ENCODE measurements at places on chromosomes 1 and 21.

- peak; percentile 82 for DNase-seq
These were observed 20.1 kb downstream of the FAAP20 start for GRCh38 chr1:2174348-2175054.

DNA sequence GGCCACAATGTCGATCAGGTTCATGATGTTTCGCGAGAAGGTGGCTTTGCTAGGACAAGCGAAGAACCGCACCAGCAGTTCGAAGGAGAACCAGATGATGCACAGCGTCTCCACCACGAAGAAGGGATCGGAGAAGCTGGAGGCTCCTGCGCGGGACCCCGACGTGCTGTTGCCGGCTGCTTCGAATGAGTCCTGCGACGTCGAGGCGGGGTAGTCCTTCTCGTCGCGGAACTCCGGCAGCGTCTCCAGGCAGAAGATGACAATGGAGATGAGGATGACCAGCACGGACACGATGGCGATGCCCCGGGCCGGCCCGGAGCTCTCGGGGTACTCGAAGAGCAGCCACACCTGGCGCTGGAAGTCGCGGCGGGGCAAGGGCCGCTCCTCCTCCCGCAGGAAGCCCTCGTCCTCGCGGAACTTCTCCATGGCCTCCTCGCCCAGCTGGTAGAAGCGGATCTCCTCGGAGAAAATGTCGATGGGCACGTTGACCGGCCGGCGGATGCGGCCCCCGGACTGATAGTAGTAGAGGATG is 869 bp downstream of the KCNA3 start:
- DNase-seq: no peak

- DNase-seq: no peak
These were observed 570.3 kb downstream of the LMO4 start for GRCh38 chr1:87899017-87899416.

- no peak for DNase-seq
These were observed 19.4 kb downstream of the LRP8 start for GRCh38 chr1:53308506-53308905.

DNA sequence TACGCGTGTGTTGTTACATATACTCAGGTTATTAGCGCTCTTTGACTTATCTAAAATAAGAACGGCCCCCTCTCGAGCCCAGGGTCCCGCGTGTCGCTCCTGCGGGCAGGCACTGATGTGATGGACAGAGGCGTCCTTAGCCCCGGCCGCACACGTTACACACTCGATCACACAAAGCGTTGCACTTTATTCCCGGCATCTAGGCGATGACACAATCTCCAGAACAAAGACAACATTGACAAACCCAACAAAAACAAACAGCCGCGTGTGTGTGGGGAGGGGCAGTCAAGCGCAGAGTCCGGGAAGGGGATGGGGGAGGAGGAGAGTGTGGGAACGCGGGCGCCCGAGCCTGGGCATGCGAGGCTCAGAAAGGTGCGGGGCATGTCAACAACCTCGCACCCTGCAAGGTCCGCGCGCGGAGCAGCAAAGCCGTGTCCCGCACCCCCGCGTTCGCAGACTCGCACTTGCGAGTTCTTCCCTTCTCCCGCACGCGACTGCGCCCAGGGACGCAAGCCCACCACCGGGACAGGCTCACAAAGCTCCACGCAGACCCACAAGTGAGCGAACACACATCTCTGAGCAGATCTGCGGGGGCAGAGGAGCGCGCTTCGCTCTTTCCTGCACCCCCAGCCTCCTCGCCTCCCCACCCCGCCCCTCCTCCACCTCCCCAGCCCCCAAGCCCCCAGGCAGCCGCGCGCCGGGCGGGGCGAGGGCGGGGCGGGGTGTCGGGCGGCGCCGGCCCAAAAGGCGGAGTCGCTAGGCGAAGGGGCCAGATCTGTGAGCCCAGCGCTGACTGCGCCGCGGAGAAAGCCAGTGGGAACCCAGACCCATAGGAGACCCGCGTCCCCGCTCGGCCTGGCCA is at the start of gene EFNA1:
Gene EFNA1 (plus strand): TSS at position 772 of the 862 bp plus-strand sequence. CDS start 102 bp downstream, outside the sequence.
- peak; percentile 70 for DNase-seq

DNA sequence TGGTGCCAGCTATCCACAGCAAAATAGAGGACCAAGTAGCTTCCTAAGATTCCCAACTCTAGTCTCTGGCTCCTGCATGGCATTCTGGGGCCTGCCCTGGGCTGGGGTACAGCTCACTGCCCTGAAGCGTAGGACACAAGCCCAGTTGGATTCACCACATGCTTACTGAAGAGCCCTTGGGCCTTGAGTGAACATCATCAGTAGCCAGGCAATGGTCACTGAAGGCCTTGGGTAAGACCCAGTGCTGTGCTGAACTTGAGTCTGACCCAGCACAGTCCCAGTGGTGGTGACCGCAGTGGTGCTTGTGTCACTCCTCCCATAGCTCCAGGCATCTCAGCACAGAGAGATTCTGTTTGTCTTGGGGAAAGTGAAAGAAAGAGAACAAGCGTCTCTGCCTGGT is 7.7 kb upstream of the LCE3A start:
- no peak for DNase-seq

DNA sequence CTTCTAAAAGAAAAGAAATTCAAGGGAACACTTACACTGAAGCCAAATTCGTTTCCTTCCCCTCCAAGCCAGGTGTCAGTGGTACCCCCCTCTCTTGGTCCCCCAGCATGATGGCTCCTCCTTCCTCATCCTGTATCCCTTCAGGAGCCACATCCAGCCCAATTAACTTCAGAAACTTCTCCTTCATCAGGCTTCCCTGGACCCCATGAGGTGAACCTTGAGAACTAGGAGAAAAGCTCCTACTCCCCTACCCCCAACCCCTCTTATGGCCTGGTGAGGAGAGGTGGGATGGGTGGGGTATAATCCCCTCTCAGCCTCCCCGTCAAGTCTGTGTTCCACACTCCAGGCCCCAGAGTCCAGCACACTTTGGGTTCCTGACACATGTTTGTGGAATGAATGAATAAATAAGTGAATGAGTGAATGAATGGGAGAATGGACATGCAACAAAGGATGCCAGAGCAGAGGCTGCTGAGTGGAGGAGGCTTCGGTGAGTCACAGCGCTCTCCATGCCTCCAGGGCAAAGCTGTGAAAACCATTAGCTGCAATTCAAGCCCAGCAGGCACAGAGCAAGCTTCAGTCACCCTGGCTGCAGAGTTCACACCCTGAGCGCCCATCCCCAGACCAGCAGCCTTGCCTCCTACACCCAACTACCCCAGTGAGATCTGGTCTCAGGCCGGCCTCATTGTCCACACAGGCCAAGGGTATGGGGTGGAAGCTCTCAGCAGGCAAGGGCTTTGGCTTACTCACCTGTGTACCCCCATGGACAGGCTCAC is 43.8 kb downstream of the BATF3 start:
- no peak for DNase-seq

GRCh38 chr1:199808110-199808870 is 219.2 kb upstream of the NR5A2 start:
- DNase-seq: no peak

- no peak for DNase-seq
These were observed 10.6 kb downstream of the ACTL8 start for GRCh38 chr1:17765444-17766411.

- no peak for DNase-seq
These were observed 149.1 kb upstream of the L1TD1 start for GRCh38 chr1:62045574-62045973.

GRCh38 chr1:116182019-116182714 is 71.0 kb downstream of the MAB21L3 start:
- no peak for DNase-seq

- no peak for DNase-seq
These were observed 21.8 kb upstream of the LRRC53 start for GRCh38 chr1:74534241-74534640.

GRCh38 chr1:113442131-113442530 is 51.8 kb downstream of the MAGI3 start:
- DNase-seq: no peak

DNA sequence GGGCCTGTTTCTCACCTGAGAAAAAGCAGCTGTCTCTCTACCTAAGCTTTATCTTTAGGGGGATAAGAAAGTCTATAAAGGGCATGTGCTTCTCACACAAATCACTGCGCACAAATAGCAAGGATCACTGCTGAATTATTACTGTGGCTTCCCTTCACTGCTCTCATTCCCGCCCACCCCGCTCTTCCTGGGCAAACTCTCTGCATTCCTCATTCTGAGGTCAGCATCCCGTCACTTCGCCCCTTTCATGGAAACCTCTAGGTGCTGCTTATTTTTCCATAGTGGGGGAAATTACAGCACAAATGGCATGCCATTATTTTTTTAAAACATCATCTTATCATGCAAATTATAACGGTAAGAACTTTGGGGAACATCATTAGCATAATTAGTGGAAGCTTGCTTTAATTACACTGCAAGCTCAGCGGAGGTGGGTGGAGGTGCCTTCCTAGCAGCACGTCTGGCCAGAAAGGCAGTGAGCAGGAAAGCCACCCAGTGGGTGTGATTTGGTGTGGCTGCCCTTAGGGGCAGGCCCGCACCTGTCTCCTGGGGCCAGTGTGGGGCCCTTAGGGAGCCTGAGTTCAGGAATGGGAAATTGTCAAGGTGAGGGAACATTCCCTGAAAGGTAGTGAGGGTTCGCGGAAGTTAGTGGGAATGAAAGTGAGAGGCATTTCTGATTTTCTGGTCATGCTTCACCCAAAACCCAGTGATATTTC is 105.9 kb downstream of the LAMC2 start:
- peak; percentile 82 for DNase-seq

DNA sequence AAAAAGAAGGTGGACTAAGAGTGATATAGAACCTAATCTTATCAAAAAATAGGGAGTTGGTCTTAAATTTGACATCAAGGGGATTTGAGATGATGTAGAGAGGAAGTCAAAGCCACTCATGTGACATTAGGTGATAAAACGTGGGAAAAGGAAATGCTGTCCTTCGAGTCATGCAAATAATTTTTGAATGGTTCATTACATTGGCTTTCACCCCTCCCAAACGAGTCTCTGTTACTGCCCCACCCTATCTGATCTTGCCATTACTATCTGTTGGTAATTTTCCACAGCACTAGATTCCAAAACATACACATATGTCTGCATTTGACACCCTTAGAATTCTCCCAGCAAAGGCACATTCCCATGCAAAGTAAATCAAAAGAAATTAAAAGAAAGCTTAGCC is 531.1 kb upstream of the ADAMTS5 start:
- no peak for DNase-seq

DNA sequence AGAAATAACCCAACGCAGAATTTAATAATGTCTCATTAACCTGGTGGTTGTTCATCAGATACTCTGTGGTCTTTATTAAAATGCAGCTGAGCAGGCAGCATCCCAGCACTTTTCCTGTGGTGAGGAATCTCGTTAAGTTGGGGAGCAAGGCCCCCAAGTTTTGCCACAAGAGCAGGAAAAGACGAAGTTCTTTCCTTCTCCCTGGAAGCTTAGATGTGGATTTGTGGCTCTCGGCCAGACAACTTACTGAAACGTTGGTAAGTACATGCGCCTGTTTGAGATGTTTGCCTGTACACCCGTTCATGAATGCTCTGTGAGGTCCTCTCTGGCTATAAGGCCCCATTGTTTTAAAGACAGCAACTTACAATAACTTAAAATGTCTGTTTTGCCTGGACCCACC is 34.3 kb upstream of the PDE9A start:
- DNase-seq: no peak

DNA sequence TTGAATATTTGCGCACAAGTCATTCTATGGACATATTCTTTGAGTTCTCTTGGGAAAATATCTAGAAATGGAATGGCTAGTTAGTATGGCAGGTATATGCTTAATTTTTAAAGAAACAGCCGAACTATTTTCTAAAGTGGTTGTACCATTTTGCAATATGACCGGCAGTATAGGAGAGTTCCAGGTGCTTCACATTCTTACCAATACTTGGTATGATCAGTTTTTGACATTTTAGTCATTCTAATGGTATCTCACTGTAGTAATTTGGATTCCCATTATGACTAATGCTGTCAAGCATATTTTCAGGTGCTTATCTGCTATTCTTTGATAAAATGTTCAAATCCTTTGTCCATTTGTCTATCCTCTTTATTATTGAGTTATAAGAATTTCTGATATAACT is 20.6 kb downstream of the ATPAF1 start:
- DNase-seq: no peak

DNA sequence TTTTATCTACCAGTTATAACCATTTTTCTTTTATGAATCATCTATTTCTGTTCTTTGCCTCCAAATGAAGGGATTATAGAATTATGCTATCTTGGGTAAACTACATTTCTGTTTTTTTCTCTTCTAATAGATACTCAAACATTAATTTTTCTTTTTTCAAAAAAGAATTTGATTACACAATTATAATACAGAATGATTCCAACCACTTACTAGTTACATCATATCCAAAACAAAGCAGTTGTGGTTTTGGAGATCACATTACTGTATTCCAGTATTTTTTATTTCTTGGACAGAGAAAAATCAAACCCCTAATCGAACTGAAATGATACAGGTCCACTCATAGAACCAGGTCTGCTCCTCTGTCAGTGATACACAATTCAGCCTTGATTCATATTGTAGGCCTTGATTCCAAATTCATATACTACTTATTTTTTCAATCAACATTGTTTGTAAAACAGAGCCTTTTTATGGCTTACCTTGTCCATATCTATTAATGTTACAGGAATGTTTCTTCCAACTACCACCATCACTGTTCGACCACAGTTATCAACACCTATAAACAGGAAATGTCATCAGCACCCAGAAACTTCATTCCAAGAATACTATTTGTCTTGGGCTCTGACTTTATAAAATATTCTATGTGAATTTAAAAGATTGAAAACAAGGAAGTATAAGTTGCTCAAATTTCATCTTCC is 43.2 kb downstream of the GDAP2 start:
- DNase-seq: no peak

DNA sequence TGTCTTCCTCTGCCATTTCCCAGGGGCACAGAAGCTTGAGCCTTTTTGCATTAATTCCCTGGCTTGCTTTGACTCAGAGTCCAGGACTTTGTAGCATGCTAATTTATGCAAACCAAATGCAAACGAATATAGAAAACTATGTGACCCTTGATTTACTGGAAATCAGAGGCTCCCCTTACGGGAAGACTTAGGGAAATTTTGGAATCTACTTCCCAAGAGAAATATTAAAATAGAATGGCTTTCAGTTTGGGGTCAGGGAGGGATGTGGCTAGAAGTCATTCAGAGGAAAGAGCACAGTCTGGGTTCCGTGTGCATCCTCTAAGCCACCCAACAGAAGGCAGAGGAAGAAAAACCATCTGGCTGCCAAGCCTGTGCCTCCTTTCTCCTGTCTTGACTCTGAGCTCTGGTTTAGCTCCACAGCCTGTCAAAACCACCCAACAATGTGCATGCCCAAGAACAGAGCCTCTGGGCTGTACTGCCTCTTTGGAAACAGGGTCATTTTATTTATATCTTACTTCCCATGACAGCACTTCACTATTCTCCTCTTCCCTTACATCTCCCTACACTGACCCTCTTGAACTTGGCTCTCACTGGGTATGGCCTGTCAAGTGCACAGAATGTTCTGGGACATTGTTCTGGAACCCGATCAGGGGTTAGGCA is 30.1 kb downstream of the ATF3 start:
- peak; percentile 35 for DNase-seq

DNA sequence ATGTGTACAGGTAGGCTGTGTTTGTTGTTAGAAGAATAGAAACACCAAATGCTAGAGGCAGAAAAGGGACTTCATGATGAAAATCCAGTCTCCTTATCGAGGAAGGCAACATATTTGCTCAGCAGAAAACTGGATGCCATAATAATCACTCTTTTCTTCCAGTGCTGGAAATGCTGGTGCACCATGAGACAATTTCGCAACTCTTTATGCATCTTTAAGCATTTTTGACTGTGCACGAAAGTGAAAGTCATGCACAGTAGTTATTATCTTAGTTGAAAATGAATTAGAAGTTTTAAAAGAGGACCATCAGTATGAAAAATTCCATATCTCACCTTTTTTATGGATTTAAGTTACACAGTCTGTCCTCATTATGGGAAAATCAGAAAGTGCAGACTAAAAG is 29.1 kb downstream of the SMYD2 start:
- no peak for DNase-seq

Measured in femur (tissue), 1 donor.